Endothelial cell (in vitro differentiated cells): ENCODE measurements at places on chromosomes 12 and 14. TPM values are rescaled to one million over a fixed set of nuclear protein-coding genes. Genes with fewer than 3 reads are reported as not detected.

The GPR68 gene
- 5.4 TPM for total RNA-seq

The TAS2R50 gene
- 1.2 TPM for total RNA-seq

DNA sequence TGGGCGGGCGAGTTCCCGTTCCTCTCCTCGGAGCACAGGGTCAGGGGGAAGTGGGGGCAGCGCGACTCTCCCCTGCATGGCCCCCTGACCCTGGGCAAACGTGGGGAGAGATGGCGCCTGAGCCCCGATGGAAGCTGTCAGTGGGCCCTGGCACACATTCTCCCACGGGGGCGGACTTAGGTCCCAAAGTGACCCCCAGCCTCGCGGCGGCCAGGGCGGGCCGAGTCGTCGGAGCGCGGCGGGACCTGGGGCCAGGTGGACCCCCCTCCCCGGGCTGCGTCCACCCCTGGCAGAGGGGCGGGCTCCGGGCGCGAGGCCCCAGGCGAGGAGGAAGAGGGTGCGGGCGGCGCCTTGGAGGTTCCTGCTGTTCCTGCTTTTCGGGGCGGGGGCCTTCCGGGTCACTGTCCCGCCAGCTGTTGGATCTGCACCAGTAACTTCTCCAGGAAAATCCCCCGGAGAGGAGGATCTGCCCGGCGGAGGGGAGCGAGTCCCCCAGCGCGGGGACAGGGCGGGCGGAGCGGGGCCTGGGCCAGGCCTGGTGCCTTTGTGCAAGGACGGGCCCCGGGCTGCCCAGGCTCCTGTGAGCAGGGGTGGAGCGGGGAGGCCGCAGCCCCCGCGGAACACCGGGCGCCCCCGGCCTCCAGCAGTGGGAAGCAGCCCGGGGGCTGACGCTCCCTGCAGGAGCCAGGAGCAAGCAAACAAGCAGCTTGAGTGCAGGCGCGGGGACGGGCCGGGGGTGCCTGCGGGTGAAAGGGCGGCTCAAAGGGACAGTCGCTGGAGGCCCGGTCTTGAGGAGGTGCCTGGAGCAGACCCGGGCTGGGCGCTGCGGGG lies 15.3 kb downstream of the TNFAIP2 start:
- H3K4me1 ChIP-seq: peaks cover 9% of the 10 kb centered on the region
- DNase-seq: no peak
- H3K4me3 ChIP-seq: no peak overlapping the region

GRCh38 chr12:65123435-65124063 lies 2.4 kb upstream of the WIF1 start:
- H3K36me3 ChIP-seq: no peaks in the 10 kb centered on the region
- no peak overlapping the region for H3K27ac ChIP-seq
- DNase-seq: peak; percentile 17
- H3K27me3 ChIP-seq: peaks cover 5% of the 10 kb centered on the region

GRCh38 chr14:50776522-50776921 lies 54.4 kb downstream of the NIN start:
- peaks cover 27% of the 10 kb centered on the region for H3K4me1 ChIP-seq
- no peaks in the 10 kb centered on the region for H3K27me3 ChIP-seq
- peaks cover 11% of the 10 kb centered on the region for H3K36me3 ChIP-seq

GRCh38 chr14:95320955-95321600 lies 1.4 kb upstream of the CLMN start:
- DNase-seq: no peak
- H3K36me3 ChIP-seq: no peaks in the 10 kb centered on the region
- H3K4me3 ChIP-seq: no peak overlapping the region
- H3K27me3 ChIP-seq: peaks cover 4% of the 10 kb centered on the region
- H3K27ac ChIP-seq: no peak overlapping the region

- H3K36me3 ChIP-seq: no peaks in the 10 kb centered on the region
- no peaks in the 10 kb centered on the region for H3K27me3 ChIP-seq
- DNase-seq: no peak
- H3K4me3 ChIP-seq: no peak overlapping the region
- no peak overlapping the region for H3K27ac ChIP-seq
These were observed 33.1 kb downstream of the RPS29 start for GRCh38 chr14:49553106-49553505.

DNA sequence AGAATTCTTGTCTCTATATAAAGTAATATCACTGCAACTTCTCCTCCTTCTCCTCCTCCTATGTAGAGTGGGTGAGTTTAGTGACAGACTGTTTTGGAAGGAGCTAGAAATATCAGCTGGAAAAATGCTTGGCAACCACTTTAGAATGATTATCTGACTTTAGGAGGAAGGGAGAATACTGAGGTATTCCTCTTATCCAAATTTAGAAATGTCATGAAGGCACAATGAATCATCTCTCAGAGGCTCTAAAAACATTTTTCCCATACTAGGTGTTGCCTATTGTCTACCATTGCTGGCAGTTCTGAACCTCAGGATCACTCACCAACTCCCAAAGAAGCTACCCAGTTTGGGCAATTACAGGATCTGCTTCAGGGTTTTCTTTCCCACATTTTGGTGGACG lies 306.6 kb upstream of the ATP2B1 start:
- H3K27me3 ChIP-seq: no peaks in the 10 kb centered on the region
- H3K27ac ChIP-seq: no peak overlapping the region
- no peaks in the 10 kb centered on the region for H3K36me3 ChIP-seq

The RNFT2 gene
- 20.0 TPM for total RNA-seq

- H3K4me1 ChIP-seq: no peaks in the 10 kb centered on the region
- DNase-seq: no peak
- no peak overlapping the region for H3K27ac ChIP-seq
- H3K27me3 ChIP-seq: no peaks in the 10 kb centered on the region
- H3K4me3 ChIP-seq: no peak overlapping the region
These were observed 414.0 kb upstream of the FLRT2 start for GRCh38 chr14:85115921-85116320.

- no peak overlapping the region for H3K27ac ChIP-seq
- H3K4me3 ChIP-seq: no peak overlapping the region
- H3K4me1 ChIP-seq: peaks cover 18% of the 10 kb centered on the region
These were observed 40.6 kb downstream of the ATF7 start for GRCh38 chr12:53585448-53586125.

DNA sequence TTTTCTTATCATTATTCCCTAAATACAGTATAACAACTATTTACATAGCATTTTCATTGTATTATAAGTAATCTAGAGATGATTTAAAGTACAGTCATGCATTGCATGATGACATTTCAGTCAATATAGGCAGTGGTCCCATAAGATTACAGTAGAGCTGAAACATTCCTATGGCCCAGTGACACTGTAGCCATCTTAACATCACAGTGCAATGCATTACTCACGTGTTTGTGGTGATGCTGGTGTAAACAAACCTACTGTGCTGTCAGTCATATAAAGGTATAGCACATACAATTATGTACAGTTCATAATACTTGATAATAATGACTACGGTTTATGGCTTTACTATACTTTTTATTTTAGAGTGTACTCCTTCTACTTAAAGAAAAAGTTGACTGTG lies 13.3 kb downstream of the LLPH start:
- DNase-seq: no peak
- peaks cover 3% of the 10 kb centered on the region for H3K36me3 ChIP-seq
- no peak overlapping the region for H3K27ac ChIP-seq
- no peak overlapping the region for H3K4me3 ChIP-seq
- peaks cover 13% of the 10 kb centered on the region for H3K4me1 ChIP-seq
- H3K27me3 ChIP-seq: no peaks in the 10 kb centered on the region

- H3K4me1 ChIP-seq: no peaks in the 10 kb centered on the region
- H3K27ac ChIP-seq: no peak overlapping the region
- no peak for DNase-seq
- no peak overlapping the region for H3K4me3 ChIP-seq
These were observed 246.4 kb downstream of the TMEM132C start for GRCh38 chr12:128513331-128513730.

DNA sequence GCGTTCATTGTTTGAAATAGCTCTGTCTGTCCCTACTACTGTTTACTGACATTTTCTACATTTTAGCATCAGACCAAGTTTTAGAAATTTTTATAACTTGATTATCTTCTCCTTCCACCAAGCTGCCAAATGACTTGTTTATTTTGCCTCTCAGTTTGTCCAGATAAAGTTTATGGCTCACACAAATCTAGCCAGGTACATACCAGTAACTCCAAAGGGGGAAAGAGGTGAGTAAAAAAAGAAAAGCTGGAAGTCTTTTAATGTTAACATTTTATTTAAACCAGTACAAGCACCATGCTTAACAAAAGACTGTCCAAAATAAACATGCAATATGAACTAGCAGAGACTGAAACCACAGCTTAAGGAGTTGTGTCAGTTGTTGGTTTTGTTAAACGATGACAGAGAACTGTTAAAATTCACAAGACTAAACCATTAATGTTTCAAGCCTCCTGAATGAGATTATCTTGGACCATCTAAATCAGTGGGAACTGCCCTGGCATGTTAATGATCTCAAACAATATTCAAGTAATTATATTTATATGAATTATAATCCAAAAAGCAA lies 14.5 kb downstream of the GMFB start:
- peaks cover 11% of the 10 kb centered on the region for H3K36me3 ChIP-seq
- H3K4me1 ChIP-seq: peaks cover 3% of the 10 kb centered on the region
- H3K4me3 ChIP-seq: no peak overlapping the region

The SLC7A8 gene
- 24.3 TPM for total RNA-seq

- no peaks in the 10 kb centered on the region for H3K27me3 ChIP-seq
- no peak overlapping the region for H3K27ac ChIP-seq
- peaks cover 11% of the 10 kb centered on the region for H3K4me1 ChIP-seq
- H3K36me3 ChIP-seq: no peaks in the 10 kb centered on the region
These were observed 211.1 kb downstream of the SPTSSA start for GRCh38 chr14:34250959-34251358.

DNA sequence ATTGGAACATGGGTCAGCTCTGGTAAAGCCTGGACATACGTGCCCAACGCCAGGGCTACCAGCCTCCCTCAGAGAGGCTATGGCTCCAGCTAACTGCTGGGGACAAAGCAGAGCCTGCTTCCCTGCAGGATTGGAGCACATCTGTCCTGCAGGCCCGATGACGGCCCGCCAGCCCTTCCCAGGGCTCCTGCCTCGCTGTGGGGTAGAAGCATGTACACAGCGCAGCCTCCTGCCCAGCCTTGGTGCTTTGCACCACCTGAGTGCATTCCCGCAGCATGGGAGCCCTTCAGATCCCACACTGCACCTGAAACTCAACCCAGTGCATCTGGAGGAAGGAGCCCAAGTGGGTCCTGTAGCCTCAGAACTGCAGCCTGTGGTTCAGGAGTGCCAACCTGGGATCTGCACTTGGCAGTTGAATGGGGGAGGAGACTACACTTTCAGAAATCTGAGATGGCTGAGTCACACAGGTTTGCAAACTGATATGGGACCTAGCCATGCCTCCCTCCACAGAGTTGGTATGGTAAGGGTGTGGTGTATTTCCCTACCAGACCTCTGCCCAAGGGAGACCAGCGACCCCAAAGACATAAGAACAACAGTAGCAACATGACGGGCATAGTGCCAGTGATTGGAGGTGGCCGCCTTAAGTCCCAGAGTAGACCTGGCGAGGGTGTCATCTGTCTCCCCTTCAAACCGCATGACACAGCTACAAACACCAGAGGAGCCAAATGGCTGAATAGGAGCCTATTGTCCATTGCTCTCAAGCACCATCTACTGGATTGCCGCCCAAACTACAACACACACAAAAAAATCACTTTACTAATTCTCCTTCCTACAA lies 273.9 kb upstream of the MIS18BP1 start:
- peaks cover 2% of the 10 kb centered on the region for H3K4me1 ChIP-seq
- DNase-seq: peak; percentile 64
- peaks cover 4% of the 10 kb centered on the region for H3K27me3 ChIP-seq
- no peaks in the 10 kb centered on the region for H3K36me3 ChIP-seq

GRCh38 chr12:113465808-113466453 lies 5.7 kb downstream of the LHX5 start:
- H3K27me3 ChIP-seq: peaks cover 38% of the 10 kb centered on the region
- H3K27ac ChIP-seq: no peak overlapping the region
- no peaks in the 10 kb centered on the region for H3K36me3 ChIP-seq
- peaks cover 21% of the 10 kb centered on the region for H3K4me1 ChIP-seq

DNA sequence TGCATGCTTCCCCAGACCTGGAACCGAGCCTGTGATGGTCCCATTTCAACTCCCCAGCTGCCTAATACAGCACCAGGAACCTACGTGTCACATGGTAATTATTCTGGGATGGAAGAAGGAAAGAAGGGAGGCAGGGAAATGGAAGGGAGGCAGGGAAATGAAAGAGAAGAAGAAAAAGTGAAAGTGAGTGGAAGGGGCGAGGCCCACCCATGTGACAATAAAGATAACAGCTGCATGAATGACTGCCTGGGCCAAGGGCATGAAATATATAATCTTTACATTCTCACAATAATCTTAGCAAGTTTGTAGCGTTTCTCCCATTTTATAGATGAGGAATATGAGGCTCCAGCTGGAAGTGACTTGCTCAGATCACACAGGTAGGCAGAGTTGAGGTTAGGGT lies 245.0 kb upstream of the PWP1 start:
- no peaks in the 10 kb centered on the region for H3K36me3 ChIP-seq
- no peak for DNase-seq
- no peaks in the 10 kb centered on the region for H3K27me3 ChIP-seq
- no peak overlapping the region for H3K4me3 ChIP-seq
- no peak overlapping the region for H3K27ac ChIP-seq
- no peaks in the 10 kb centered on the region for H3K4me1 ChIP-seq

GRCh38 chr12:4221258-4221620 lies 52.3 kb upstream of the CCND2 start:
- H3K27ac ChIP-seq: no peak overlapping the region
- DNase-seq: no peak
- H3K27me3 ChIP-seq: no peaks in the 10 kb centered on the region
- H3K36me3 ChIP-seq: no peaks in the 10 kb centered on the region
- H3K4me3 ChIP-seq: no peak overlapping the region
- H3K4me1 ChIP-seq: peaks cover 3% of the 10 kb centered on the region

DNA sequence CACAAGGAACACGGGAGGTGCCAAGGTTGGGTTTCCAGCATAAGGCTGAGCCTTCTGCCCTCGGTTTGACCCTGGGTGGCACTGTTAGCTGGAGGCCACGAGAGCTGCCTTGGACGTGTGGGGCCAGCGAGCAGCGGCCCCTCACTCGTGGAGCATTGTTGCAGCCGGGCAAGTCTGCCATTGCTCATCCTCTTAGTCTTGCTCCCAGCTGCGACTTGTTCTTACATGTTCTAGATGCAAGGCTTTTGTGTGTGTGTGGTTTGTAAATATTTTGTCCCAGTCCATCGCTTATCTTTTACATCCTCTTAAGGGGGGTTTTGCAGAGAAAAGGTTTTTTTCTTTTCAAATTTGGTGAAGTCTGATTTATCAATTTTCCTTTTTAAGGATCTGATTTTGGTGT lies 21.1 kb upstream of the C1S start:
- no peak overlapping the region for H3K4me3 ChIP-seq
- no peaks in the 10 kb centered on the region for H3K4me1 ChIP-seq
- peaks cover 6% of the 10 kb centered on the region for H3K36me3 ChIP-seq
- no peak overlapping the region for H3K27ac ChIP-seq

- H3K4me1 ChIP-seq: peaks cover 60% of the 10 kb centered on the region
- DNase-seq: peak; percentile 72
- H3K27ac ChIP-seq: peak overlapping the region; percentile 99
- peak overlapping the region; percentile 75 for H3K4me3 ChIP-seq
These were observed 17.1 kb upstream of the EMP1 start for GRCh38 chr12:13179211-13180074.

- no peaks in the 10 kb centered on the region for H3K36me3 ChIP-seq
- no peak overlapping the region for H3K27ac ChIP-seq
- peaks cover 4% of the 10 kb centered on the region for H3K27me3 ChIP-seq
- DNase-seq: no peak
- no peak overlapping the region for H3K4me3 ChIP-seq
These were observed 14.8 kb upstream of the SH2B3 start for GRCh38 chr12:111390910-111391309.

- DNase-seq: peak; percentile 62
- no peak overlapping the region for H3K27ac ChIP-seq
- no peaks in the 10 kb centered on the region for H3K4me1 ChIP-seq
- H3K36me3 ChIP-seq: no peaks in the 10 kb centered on the region
- no peaks in the 10 kb centered on the region for H3K27me3 ChIP-seq
These were observed 33.5 kb downstream of the C12orf50 start for GRCh38 chr12:87995581-87996178.
